ENCODE measurements at places on chromosomes 6 and 20.

DNA sequence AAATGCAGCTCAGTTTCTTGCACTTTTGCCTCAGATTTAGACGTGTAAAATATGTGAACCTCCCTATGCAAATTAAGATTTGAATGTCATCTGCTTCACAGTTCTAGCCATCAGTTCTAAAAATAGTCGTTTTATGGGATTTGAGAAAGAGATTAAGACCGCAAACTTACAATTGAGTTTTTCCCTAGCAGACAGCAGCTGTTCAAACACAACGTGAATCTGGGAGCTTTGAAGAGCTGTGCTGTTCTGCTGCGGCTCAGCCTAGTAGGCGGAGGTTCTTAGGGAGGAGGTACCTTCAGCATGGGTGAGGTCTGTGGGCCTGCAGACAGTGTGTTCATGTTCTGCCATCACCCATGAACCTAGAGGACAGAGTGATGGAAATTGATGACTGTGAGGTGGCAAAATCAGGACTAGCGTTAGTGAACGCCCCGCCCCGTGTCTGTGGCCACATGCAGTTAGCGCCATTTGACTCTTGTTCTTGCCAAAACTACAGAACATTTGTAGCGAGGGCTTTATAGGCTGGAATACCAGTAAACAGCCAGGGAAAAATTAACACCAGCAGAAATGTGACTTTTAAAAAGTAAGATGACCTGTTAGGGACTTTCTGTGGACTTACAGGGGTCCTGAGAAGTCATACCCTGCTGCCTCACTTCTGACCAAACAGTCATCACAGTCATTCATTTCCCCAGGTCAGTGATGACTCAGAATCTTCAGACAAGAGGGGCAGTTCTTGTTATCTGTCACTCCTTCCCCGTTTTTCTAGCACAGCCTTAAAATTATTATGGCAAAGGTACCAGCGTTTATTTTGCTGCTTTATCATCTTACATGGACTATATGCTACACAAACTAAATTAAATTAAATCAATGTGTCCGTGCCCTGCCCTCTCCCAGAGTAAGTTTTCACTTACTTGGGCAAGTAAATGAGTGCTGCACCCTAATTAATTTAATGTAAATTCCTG lies 84.3 kb upstream of the TMEM181 start:
- H3K4me3 ChIP-seq: no peak overlapping the region
- DNase-seq: no peak
- peaks cover 3% of the 10 kb centered on the region for H3K4me1 ChIP-seq
- H3K27ac ChIP-seq: no peak overlapping the region
- no peaks in the 10 kb centered on the region for H3K27me3 ChIP-seq

DNA sequence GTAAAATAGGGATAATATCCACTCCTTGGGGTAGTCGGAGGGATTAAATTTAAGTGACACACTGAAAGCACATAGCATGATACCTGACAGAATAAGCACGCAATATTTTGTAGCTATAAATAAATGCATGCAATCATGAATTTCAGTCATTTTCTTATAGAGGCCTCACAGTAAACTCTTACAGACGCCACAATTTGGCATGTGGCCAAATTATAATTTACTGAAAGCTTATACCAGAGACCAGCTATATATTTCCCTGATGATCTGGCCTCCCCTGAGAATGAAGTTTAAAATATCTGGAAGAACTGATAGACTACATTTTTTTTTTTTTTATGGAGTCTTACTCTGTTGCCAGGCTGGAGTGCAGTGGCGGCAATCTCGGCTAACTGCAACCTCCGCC lies 40.9 kb downstream of the QRSL1 start:
- no peaks in the 10 kb centered on the region for H3K36me3 ChIP-seq
- no peaks in the 10 kb centered on the region for H3K4me1 ChIP-seq
- DNase-seq: no peak

- H3K27ac ChIP-seq: no peak overlapping the region
- H3K36me3 ChIP-seq: no peaks in the 10 kb centered on the region
- H3K4me3 ChIP-seq: no peak overlapping the region
- DNase-seq: no peak
Observed at GRCh38 chr6:70351461-70351860, 48.6 kb upstream of the COL9A1 start.

GRCh38 chr6:115814907-115815306 lies 245.8 kb downstream of the FRK start:
- H3K27me3 ChIP-seq: no peaks in the 10 kb centered on the region
- H3K4me3 ChIP-seq: no peak overlapping the region
- no peaks in the 10 kb centered on the region for H3K36me3 ChIP-seq
- DNase-seq: no peak

GRCh38 chr6:106939208-106939607 lies 35.3 kb downstream of the CD24 start:
- H3K27ac ChIP-seq: no peak overlapping the region
- peaks cover 64% of the 10 kb centered on the region for H3K27me3 ChIP-seq
- no peak for DNase-seq
- H3K36me3 ChIP-seq: peaks cover 7% of the 10 kb centered on the region
- peaks cover 5% of the 10 kb centered on the region for H3K4me1 ChIP-seq
- no peak overlapping the region for H3K4me3 ChIP-seq

- peaks cover 5% of the 10 kb centered on the region for H3K4me1 ChIP-seq
- H3K27ac ChIP-seq: no peak overlapping the region
- H3K27me3 ChIP-seq: peaks cover 27% of the 10 kb centered on the region
- peaks cover 3% of the 10 kb centered on the region for H3K36me3 ChIP-seq
- no peak overlapping the region for H3K4me3 ChIP-seq
Observed at GRCh38 chr6:13478525-13478966, 8.9 kb downstream of the GFOD1 start.

- H3K4me1 ChIP-seq: no peaks in the 10 kb centered on the region
- H3K27ac ChIP-seq: no peak overlapping the region
- no peaks in the 10 kb centered on the region for H3K27me3 ChIP-seq
Observed at GRCh38 chr6:102520966-102521365, 1127.5 kb downstream of the GRIK2 start.

DNA sequence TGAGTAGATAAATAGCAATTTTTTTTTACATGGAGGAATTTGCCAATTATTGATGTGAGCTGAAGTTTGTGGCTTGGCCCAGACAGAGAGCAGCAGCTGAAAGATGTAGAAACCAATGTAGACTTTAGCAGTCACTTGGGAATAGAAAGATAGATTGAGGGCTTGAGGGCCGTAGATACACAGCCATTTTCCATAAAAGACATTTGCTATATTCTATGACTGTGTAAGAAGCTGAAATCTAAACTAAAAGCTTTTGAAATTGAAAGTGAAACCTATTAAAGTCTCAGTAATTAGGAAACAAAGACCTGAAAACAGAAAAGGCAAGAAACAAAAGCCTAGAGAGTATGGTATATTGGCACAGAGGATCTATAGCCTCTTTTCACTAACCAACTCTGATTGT lies 332.7 kb downstream of the CENPW start:
- no peaks in the 10 kb centered on the region for H3K36me3 ChIP-seq
- DNase-seq: no peak
- no peak overlapping the region for H3K27ac ChIP-seq
- peaks cover 2% of the 10 kb centered on the region for H3K4me1 ChIP-seq
- H3K4me3 ChIP-seq: peak overlapping the region; percentile 19

GRCh38 chr6:125008261-125008703 lies 46.0 kb downstream of the RNF217 start:
- no peak overlapping the region for H3K27ac ChIP-seq
- peaks cover 4% of the 10 kb centered on the region for H3K27me3 ChIP-seq
- H3K36me3 ChIP-seq: no peaks in the 10 kb centered on the region

DNA sequence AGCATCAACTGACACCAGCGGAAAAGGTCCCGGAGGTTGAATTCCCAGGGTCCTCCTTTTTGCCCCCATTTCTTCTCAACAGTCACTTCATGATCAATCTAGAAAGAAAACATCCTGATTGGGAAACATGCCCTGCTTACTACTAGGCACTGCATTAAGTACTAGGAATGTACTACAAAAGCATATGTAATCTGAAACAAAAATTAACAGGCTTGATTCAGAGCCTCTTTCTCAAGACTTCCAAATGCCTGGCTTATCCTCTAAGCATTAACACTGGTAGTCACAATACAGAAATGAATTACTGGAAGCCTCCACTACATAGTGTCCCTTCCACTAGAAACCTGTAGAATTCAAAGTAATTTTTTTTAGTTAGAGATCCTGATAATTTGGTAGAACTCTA lies 84.5 kb upstream of the LYRM2 start:
- H3K27ac ChIP-seq: no peak overlapping the region
- no peak overlapping the region for H3K4me3 ChIP-seq
- no peaks in the 10 kb centered on the region for H3K4me1 ChIP-seq
- no peak for DNase-seq

- peaks cover 3% of the 10 kb centered on the region for H3K36me3 ChIP-seq
- H3K4me1 ChIP-seq: peaks cover 14% of the 10 kb centered on the region
- H3K4me3 ChIP-seq: no peak overlapping the region
- no peak for DNase-seq
- no peak overlapping the region for H3K27ac ChIP-seq
- peaks cover 75% of the 10 kb centered on the region for H3K27me3 ChIP-seq
Observed at GRCh38 chr6:151293688-151294016, 53.9 kb downstream of the AKAP12 start.

DNA sequence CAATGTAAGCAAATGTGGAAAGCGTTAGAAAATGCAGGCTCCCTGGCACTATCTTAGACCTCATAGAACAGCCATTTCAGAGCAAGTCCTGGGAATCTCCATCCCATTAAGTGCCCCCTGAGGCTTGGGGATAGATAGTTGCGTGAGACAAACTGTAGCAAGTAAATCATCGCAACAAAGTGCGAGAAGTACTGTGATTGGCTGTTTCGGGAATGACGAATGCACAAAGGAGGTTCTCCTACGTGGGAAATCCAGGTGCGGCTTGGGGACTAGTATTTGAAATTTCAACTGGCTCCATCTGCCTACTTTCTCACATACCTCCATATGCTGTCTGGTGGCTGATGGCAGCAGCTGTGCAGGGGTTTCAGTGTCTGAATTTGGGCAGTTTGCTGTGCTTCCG lies 84.5 kb downstream of the PLEKHG1 start:
- no peaks in the 10 kb centered on the region for H3K27me3 ChIP-seq
- no peaks in the 10 kb centered on the region for H3K36me3 ChIP-seq
- no peak overlapping the region for H3K4me3 ChIP-seq
- peaks cover 9% of the 10 kb centered on the region for H3K4me1 ChIP-seq
- no peak for DNase-seq
- H3K27ac ChIP-seq: no peak overlapping the region
